ENCODE measurements at places on chromosomes 4 and X.

GRCh38 chrX:12999422-12999821 lies 24.5 kb downstream of the TMSB4X start:
- DNase-seq, result no peak

GRCh38 chr4:23934223-23934622 lies 44.4 kb upstream of the PPARGC1A start:
- DNase-seq, result no peak

GRCh38 chr4:164481306-164482091 lies 272.4 kb upstream of the SMIM31 start:
- no peak for DNase-seq

DNA sequence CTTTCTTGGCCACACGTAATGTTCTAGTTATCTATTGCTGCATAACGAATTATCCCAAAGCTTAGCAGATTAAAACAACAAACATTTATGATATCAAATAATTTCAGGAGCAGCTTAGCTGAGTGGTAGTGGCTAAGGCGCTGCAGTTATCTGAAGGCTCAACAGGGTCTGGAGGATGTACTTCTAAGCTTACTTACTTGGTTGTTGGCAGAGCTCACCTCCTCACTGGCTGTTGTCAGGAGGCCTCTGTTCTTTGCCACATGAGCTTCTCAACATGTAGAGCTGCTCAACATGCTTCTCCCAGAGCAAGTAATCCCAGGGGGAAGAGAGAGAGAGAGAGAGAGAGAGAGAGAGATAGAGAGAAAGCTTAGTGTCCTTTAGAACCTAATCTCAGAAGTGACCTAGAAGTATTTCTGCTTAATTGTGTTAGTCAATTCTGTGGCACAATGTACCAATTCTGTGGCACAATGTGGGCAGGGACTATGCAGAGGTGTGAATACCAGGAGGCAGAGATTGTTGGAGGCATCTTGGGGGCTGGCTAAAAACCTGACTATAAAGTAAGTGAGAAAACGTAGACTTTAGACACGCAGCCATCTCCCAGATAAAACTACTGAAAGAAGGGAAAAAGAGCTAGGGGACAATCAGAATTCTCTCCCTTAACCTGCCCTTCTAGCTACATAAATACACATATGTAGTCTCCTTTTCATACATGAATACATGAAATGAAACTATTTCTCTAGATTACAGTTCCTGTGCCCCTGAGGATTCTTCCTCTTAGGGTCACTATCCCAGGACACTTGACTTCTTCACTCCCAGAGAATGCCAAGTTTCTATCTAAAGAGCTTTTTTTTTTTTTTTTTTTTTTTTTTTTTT lies 40.2 kb downstream of the HOPX start:
- no peak for DNase-seq

DNA sequence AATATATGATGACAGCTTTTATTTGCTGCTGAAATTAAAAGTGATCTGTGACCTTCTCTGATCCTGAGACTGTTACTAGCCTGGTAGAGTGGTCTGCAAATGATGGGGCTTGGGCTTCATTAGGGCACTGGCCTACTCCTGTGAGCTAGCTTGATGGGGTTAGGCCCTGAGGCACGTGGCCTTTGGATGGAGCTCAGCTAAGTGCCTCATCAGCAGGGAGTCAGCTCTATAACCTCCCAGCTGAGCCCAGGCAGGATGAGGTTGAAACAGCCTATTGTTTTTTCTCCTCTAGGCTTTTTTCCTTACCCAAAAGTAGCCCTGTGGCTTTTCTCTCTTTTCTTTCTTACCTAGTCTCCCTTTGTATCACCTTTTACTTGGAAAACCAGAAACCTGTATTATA lies 92.2 kb downstream of the AFF2 start:
- DNase-seq, result no peak

DNA sequence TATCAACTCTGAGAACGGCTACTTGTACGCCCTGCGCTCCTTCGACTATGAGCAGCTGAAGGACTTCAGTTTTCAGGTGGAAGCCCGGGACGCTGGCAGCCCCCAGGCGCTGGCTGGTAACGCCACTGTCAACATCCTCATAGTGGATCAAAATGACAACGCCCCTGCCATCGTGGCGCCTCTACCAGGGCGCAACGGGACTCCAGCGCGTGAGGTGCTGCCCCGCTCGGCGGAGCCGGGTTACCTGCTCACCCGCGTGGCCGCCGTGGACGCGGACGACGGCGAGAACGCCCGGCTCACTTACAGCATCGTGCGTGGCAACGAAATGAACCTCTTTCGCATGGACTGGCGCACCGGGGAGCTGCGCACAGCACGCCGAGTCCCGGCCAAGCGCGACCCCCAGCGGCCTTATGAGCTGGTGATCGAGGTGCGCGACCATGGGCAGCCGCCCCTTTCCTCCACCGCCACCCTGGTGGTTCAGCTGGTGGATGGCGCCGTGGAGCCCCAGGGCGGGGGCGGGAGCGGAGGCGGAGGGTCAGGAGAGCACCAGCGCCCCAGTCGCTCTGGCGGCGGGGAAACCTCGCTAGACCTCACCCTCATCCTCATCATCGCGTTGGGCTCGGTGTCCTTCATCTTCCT lies 2.7 kb downstream of the PCDH10 start:
- no peak for DNase-seq

DNA sequence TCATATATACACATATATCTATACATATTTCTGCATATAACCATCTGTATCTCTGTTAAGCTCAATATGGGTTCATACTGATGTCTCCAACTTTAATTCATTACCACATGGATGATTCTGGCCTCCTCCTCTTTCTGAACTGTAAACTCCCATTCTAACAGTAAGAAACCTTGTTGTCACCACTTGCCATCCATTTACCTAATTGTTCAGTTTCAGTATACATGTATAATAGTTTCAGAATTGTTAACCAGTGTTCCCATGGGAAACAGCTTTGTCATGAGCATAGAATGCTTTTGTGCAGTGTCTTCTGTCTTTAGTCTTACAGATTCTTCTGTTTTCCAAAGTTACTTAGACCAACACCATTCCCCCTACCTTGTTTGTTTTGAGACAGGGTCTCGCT lies 35.9 kb downstream of the SLC9A6 start:
- no peak for DNase-seq

DNA sequence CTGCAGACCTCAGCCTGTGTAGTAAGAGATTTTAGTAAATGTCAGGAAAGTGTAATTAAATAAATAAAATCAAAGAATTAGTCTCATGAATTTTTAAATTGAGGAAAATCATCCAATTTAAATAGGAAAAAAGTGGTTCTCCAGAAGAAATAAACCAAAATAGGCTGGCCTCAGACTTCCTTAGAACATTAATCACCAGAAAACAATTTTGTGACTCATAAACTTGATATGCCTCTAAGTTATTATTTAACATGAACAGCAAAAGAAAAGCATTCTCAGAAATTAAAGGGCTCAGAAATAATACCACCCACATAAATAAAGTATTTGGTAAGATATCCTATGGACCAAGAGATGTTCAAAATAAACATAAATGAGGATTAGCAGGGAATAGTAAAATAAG lies 14.3 kb downstream of the FAM47B start:
- DNase-seq, result no peak

DNA sequence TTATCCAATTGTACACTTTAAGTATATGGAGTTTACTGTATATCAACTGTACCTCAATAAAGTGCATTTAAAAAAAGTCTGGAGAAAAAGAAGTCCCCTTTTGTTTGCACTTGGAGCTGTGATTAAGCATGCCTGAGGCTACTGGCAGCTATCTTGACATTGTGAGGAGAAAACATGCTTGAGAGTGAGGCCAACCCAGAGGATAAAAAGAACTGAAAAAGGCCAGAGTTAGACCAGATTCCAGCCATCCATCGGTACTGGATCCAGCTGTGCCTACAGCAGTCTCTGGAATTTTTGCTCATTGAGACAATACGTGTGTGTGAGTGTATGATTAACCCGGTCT lies 57.4 kb downstream of the LGI2 start:
- no peak for DNase-seq

DNA sequence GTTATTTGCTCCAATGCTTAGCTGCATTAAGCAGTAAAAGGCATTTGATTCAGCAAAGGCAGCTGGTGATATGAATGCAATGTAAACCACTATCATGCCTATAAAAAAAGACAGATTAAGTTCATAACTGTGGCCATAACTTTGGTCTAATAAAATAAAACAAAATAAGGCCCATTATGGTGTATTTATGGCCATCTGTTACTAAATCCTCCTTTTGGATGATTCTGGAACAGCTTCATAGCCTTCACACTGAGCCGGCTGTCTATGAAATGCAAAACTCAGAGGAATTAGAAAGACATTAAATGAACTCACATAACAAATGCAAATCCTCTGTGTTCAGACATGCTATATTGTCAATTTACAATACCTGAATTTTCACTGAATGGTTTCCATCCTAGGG lies 223.7 kb upstream of the FAT4 start:
- DNase-seq, result no peak

DNA sequence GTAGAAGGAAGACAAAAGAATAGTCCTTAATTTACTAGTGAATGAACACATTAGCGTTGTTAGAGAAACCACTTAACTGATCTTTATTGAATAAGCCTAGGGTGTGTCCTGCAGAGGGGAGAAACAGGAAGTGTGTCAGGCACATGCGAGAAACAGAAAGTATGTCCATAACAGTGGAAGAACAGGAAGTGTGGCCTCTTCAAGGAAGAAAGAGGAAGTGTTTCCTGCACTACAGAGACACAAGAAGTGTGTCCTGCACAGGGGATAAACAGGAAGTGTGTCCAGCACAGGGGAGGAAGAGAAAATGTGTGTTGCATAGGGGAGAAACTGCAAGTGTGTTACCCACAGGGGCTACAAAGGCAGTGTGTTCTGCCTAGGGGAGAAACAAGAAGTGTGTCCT lies 539.6 kb upstream of the PRKX start:
- no peak for DNase-seq

DNA sequence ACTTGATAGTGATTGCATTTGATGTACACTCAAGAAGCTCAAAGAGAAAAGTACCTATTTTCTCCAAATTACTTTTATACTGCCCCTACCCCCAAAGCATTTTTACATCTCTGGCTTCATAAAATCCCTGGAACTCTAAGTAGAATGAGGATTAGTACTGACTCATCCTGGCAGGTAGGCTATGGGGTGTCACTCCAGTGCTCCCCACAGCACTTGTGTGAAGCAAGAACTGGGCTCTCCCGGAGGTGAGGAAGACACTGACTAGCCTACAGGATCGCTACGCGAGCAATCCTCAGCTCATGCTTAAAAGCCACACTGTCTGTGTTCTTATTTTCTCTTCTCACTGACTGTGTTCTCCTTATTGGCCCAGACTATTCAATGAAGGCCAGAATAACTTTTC lies 90.4 kb upstream of the NDP start:
- DNase-seq, result no peak

DNA sequence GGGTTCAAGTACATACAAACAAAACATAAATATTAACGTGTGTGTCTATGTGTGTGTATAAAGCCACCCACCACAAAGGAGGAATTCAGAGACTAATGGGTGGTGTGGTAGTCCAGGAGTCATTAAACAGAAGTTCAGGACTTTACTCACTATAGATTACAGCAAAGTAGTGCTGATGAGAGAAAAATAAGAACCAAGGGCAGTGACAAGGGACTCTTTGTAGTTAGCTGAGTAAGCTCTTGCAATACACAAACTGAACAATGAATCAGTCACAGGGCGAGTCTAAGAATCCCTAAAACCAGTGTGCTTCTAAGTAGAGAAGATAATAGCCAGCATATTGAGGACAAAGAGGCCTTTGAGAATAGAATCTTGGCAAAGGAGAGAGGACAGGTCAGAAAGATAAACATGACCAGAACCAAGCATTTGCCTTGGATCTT lies 232.4 kb downstream of the PPP3CA start:
- DNase-seq, result no peak

DNA sequence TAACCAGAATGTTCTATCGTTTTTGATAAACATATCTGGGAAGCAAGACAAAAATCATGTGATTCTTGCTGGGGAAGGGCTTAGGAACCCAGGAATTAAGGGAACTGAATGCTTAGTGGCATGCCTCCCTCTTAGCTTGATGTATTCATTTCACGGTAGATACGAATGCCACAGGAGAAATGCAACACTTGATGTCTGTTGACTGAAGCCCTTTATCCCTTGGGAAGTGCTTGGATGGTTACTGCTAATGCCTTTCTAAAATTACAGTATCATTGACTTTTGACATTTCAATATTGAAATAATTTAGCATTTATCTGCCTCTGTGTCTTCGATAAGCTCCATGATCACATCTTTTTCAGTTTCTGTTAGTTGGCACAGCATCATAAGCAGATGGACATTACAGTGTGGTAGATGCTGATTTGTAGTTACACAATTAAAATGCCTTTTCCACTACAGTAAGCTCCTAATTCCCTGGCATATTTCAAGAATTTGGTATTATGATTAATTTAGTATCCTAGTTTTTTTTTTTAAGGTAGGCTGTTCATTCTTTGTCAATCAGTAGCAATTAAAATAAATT lies 226.7 kb downstream of the ARHGAP10 start:
- DNase-seq, result no peak

DNA sequence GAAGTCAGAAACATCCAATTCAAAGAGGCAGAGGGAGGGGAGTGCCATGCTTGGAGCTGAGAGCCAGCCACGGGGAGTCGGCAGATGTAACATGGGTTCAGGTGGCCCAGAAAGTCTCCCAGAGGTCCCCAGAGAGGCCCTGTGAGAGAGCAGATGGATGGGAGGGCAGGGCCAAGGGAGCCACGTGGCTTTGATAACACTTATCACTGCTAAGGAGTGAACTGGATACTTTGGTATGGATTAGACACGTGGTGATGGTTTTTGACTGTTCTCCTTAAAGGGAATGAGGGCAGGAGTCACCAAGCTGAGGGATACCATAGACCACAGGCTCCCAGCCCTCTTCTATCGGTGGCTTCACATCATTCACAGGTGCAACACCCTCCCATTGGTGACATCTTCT lies 13.7 kb downstream of the CCKAR start:
- DNase-seq, result no peak

DNA sequence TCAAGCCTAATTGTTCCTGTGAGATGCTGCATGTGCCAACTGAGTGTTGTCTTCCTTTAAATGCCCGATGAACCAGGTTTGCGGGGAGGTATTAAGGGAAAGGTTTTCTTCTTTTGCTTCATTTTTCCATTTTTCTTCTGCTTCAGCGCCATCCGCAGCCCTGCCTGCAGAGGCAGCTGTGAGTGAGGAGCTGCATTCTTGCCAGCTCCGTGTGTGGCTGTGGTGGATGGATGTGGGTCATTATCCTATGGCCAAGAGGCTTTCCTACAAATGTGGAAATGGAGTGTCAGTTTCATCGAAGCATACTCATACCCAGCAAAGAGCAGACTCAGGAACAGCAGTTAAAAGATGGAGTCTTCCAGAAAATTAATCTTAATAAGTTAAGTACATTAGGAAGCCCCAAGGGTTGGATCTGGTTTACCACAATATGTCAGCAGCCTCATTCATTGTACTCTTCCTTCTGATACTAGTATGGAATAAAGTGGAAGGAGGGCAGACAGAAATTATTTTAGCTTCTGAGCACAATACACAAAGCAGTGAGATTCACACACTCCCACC lies 37.6 kb downstream of the TNIP3 start:
- DNase-seq, result no peak

All from stimulated activated CD8-positive, alpha-beta memory T cell treated with anti-CD3 and anti-CD28 coated beads, Interleukin-2, amount 100 ng/mL, for 1 hour (primary cell).